ENCODE measurements at places on chromosomes 6 and 20.

- no peak for DNase-seq
Measured at GRCh38 chr20:36656733-36657132, 10.7 kb upstream of the SLA2 start.

GRCh38 chr6:108800427-108800864 lies 47.8 kb upstream of the ARMC2 start:
- no peak for DNase-seq

GRCh38 chr20:32832664-32833063 lies 12.9 kb downstream of the MAPRE1 start:
- DNase-seq: no peak

DNA sequence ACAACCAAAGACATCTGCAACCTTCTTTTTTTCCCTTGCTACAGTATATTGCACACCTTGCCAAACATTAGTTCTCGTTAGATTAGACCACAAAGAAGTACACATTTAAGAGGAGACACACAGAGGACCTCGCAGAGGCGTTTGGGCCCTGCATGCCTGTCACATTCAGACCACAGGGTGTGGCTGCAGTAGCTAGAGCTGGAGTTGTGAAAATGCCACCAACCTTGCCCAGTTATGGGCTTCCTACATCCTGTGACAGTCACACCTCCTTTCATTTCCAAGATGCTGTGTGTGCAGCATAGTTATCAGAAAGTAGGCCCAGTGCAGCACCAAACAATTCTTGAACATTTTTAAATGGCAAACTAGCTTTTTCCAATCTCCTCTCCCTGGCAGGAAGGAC lies 2.4 kb downstream of the SYNE1 start:
- DNase-seq: no peak

GRCh38 chr20:21027569-21027968 lies 78.6 kb downstream of the LINC00237 start:
- DNase-seq: no peak

DNA sequence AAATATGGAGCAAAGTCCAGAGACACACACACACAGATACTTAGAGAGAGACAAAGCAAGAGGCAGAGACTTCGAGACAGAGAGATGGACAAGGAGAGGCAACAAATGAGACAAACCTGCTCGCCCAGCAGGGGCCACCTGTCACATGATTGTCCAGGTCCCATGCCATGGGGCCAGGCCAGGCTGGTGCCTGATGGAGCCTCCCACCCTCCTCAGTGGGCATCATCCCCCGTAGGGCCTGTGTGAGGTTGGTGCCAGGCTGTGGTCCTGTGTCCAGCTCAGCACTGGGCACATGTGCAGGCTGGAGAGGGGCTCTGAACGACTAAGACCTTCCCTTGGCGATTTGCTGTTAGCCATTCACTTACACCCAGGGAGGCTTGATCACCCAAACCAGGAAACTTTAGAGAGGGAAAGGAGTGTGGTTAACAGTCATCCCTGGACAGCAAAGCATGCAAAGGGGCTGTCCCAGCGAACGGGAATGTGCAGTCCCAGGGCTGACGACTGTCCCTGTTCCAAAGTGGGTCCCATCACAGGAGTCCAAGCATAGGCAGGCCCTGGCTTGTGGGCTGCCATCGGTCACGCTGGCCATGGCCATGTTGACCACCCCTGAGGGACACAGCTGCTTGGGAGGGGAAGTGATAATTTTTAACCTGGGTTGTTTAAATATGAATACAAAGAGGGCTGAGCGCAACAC lies 38.4 kb upstream of the PHACTR3 start:
- DNase-seq: no peak

- no peak for DNase-seq
Measured at GRCh38 chr6:62971976-62972658, 239.2 kb upstream of the FKBP1C start.

Data from activated CD8-positive, alpha-beta memory T cell treated with anti-CD3 and anti-CD28 coated beads for 48 hours (primary cell).